ENCODE measurements at places on chromosomes 13 and 19.

DNA sequence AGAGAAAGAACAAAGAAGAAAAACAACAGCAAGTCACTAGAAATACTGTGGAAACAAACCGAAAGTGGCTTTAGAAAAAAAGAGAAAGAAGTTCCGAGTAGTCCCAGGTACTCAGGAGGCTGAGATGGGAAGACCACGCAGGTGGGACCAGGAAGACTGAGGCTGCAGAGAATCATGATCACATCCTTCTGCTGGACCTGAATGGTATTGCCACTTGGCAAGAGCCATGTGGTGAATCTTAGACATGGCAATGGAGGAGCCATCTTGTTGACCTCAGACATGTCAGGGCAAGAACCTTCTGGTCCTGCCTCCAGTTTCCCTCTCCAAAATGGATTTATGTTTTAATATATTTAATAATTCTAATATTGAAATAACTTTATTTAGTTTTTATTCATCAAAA lies 37.4 kb upstream of the ZNF724 start:
- no peak for DNase-seq

GRCh38 chr13:113927661-113928581 lies 46.0 kb downstream of the C13orf46 start:
- no peak for DNase-seq

GRCh38 chr13:74217811-74218210 lies 83.6 kb upstream of the KLF12 start:
- DNase-seq: no peak

DNA sequence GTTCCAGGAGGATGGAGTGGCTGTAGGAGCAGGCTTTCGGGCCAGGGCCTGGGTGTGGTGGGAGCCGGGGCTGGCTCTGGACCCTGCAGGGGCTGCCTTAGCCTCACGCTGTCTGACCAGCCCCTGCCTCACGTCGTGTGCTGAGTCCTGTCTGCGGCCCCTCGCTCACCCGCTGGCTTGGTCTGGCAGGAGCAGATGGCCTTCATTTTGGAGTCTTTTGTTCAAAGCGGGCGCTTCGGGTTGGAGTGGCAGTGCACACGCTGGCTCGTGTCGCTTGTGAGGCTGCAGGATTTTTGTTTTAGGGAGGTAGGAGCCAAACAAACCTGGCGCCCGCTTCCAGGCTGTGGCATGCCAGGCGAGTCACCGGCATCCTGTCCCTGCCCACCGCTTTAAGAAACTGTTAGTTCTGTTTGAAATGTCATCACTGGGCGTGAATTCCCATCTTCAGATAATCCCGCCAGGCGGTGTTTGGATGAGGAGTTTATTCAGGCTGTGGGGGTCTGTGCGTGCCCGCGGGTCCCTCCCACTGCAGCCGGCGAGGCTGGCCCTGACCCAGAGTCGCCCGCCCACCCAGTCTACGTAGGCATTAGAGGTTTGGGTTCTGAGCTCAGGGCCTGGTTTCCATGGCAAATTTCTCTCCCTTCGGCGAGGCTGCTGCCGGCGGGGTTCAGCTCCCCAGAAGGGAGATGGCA lies 89.8 kb downstream of the KDM4B start:
- no peak for DNase-seq

DNA sequence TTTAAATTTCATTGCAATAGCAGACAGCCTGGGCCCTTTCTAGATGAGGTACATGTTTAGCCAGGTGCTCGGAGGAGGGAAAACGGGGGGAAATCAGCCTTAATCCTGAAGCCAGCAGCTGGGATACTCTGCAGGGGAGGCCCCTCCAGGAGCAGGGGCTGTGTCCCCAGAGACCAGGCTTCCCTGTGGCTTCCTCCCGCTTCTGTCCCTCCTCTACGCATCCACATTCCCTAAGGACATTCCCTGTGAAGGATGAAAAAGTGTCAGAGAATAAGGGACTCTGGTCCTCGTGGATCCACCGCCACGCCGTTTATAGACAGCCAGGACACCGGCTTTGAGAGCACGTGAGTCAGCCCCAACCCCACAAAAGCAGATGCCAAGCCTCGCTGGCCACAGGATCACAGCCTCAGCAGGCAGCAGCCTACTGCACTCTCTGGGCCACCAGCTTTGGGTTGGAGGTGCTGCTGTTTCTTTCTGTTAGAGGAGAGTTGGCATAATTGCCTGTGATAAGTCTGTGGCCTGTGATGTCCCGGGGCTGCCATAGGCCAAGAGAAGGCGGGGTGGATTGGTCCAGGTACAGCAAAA lies 36.7 kb upstream of the RANBP3 start:
- DNase-seq: no peak

GRCh38 chr13:53254500-53254899 lies 225.9 kb downstream of the OLFM4 start:
- DNase-seq: no peak

DNA sequence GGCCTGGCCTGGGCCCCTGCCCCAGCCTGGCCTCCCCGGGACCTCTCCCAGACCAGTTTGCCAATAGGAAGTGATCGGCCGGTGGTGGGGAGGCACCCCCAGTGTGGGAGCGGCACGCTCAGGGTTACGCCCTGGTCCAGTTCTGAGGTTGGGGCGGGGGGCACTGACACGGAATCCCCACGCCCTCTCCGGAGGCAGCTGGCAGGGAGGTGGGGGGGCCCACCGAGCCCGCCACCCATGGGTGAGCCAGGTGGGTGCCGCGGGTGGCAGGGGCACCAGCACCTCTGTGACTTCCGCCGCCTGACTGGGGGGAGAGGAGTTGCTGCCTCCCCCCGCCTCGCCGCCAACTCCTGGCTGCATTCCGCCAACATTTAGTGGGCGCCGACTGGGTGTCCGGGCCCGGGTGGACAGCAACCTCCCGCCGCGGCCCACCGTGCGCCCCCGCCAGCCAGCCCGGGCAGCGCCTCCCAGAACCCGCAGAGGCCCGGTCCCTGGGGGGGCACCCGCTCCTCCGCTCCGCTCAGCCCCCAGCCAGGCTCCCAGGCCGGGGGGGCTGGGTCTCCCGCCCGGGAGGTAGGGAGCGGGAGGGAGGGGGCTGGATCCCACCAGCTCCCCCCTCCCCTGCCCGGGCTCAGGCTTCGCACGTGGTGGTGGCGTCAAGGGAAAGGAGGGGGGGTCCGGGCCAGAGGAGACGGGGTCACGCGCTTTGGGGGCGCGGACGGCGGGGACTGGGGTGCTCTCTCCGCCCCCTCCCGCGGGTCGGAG lies 2.0 kb downstream of the ZBTB7A start:
- no peak for DNase-seq

GRCh38 chr19:29563486-29564101 lies 37.8 kb downstream of the VSTM2B start:
- no peak for DNase-seq

- DNase-seq: no peak
Measured at GRCh38 chr13:47656651-47657050, 344.4 kb downstream of the SUCLA2 start.

- DNase-seq: no peak
Measured at GRCh38 chr13:29532116-29532515, 63.4 kb downstream of the SLC7A1 start.

DNA sequence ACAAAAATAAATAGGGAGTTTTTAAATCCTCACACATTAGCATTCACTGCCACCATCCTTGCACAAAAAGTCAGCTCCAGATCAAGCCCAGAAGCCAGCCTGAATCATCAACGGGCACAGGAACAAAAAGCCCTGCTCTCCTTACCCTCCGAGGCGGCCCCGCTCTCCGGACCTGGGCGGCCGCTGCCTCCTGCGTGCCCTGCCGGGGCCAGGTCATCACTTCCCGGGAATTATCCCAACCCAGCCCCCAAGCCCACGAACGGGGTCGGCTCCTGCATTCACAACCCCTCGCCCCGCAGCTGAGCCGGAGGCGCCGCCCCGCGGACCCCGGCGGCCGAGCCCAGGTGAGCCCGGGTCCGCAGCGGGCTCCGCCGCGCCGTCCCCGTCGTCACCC lies 754 bp downstream of the DNAJB1 start:
- DNase-seq: no peak

GRCh38 chr19:2010135-2010668 lies 5.3 kb downstream of the BTBD2 start:
- no peak for DNase-seq

DNA sequence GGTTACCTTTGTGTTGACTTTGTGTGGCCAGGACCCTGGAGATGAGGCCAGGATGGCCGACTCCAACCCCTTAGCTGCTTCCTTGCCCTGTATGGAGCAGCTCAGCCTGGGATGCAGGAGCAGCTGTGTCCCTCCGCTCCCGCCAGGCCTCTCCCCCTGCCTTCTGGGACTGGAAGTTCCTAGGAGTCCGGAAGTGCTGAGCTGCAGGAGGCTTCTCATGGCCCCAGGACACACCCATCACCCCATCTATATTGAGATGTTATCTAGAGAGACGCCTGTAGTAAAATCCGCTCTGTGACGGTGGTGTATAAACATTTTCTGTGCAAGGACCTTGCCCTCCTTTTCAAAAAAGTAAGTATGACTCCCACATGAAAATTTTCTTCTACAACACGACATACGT lies 27.0 kb downstream of the WTIP start:
- DNase-seq: no peak

- DNase-seq: no peak
Measured at GRCh38 chr13:73065665-73066340, 7.0 kb downstream of the KLF5 start.

DNA sequence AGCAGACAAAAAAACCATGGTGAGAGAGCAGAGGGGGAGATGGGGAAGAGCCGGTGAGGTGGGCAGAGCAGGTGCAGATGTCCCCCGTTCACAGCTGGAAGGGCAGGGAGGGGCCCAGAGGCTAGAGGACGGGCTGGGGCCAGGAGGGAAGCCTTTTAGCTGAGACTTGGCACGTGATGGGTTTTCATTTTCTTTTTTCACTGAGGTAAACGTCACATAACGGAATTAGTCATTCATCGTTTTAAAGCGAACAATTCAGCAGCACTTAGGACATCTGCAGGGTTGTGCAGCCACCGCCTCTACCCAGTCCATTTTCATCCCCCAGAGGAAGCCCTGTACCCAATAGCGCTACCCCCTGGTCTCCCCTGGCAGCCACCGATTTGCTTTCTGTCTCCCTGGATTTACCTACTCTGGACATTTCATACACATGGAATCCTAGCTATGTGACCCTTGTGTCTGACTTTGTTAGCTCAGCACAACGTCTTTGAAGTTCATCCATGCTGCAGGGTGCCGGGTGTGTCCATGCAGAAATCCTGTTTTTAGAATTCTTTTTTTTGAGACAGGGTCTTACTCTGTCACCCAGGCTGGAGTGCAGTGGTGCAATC lies 16.0 kb upstream of the EMC10 start:
- no peak for DNase-seq

DNA sequence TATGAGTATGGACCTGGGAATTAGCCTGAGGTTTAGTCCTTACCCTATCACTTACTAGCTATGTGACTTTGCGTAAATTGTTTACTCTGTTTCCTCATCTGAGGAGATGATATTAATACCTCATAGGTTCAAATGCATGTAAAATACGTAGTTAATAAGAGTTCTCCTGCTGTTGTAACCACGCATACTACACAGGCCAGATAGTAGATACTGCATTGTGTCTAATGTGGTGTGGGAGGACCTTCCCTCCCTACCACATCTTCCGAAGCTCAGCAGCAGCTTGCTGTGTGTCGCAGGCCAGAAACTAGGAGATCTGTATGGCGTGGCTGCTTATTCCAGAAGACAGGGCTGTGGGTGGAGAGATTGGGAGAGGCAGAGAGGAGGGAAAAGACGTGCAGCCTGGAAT lies 23.0 kb downstream of the GTF2F2 start:
- DNase-seq: no peak

DNA sequence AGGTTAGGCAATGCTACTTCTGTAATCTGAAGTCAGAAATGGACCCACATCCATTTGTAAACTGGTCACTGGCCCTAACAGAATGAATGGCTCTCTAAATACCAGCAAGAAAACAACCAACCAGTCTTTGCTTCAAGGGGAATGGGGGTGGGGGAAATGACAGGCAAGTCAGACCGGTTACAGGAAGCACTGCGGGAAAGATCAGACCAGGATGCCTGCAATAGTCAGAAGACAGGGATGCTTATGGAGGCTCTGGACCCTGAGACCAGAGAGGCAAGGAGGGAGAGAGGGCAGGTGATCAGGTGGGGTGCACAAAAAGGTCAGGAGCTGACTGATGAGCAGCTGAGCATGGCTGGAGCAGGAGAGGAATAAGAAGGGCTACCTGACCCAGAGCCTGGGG lies 13.1 kb downstream of the MED26 start:
- DNase-seq: no peak

DNA sequence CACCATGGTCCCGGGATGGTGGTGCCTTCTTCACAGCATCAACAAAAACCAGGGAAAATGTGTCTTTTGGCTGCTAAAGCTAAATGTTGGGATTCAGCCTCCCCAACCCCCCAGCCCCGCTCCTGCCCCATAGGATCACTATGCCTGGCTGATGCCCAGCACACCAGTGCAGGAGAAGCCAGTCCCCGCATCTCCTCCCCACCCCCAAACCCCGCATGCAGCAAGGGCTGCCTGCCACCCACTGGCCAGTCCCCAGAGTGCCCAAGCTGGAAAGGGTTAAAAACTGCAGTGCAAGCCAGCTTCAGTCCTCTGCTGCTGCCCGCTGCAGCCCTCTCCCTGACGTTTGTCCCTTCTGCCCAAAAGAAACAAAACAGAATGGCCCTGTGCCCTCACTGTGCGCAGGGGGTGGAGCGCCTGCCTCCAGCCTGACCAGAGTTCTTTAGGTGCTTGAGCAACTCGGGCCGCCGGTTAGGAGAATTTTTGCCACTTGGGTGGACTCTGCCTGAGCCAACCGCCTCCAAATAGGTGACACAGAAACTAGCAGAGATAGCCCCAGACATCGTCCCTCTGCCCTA lies 3.7 kb downstream of the CALM3 start:
- no peak for DNase-seq

GRCh38 chr13:33182729-33183128 lies 102.8 kb downstream of the STARD13 start:
- DNase-seq: no peak

DNA sequence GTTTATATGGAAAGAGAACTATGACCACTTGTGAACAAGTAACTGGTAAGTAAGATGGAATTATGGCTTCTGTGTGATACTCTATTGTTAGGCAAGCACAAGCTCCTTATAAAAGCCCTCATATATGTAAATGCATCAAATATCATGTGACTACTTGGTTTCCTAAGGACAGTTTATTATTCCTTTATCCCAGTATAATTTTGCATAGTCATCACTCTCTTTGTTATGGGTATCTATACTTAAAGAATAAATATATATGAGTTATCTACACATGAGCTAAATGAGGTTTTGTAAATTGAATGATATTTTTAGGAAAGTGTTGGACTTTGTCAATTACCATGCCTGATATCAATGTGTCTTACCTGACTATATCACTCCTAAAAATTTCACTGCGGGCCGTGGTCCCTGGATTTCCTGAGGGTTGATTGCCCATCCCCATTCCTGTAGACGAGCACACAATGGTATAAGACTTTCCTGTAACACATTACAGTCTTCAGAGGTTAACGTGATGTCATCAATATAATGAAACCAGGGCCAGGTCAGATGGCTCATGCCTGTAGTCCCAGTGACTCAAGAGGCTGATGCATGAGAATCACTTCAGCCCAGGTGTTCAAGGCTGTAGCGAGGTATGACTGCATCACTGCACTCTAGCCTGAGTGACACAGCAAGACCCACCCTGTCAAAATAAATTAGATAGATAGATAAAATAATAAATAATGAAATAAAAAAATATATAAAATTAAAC lies 20.7 kb downstream of the ZNF844 start:
- no peak for DNase-seq

GRCh38 chr19:34669305-34669704 lies 7.7 kb downstream of the SCGB2B2 start:
- no peak for DNase-seq

- DNase-seq: no peak
Measured at GRCh38 chr19:43362179-43362578, 8.7 kb downstream of the CD177 start.

GRCh38 chr13:89465366-89465765 lies 1794.2 kb downstream of the SLITRK5 start:
- no peak for DNase-seq
